NCI-H1417 treated with DMSO at 0.1 percent for 48 hours (cell line): ENCODE measurements at places on chromosomes 6 and 20.

DNA sequence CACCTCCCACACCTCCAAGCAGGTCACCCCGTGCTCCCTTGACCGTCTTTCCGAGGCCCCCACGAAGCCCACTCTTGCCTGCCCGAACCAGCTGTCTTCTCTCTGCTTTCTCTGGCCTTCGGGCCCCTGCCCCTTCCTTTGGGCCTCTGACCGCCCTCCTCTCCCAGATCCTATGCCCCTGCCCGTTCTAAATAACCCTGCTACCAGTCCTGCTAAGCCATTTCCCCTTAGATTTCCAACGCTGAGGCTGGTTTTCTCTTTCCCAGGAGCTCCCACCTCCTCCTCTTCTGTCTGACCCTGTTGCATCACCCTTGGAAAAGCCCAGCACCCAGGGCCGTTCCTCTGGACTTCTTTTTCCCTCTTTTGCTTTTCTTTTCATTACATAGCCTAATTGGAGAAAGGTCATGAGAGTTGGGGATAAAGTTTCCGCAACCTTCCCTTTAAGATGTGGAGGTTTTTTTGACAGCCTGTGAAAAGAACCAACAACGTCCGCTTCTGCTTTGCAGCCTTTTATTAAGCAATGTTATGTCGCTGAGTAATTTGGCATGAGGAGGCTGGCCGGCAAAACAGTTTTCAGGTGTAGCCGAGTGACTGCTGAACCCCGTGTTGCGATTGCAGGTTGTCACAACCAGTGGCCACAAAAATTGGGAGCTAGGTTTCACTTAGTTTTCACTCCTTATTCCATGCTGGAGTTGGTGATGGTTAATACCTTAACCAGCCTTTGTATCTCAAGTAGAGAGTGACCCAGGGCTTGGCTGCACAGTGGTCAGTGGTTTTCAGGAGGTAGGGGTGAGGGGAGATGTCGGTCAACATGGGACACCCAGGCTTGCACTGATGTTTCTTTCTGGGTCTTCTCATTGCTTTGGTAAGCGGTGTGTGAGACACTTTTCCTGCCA lies 970 bp downstream of the BLTP3A start:
- no peak for DNase-seq

DNA sequence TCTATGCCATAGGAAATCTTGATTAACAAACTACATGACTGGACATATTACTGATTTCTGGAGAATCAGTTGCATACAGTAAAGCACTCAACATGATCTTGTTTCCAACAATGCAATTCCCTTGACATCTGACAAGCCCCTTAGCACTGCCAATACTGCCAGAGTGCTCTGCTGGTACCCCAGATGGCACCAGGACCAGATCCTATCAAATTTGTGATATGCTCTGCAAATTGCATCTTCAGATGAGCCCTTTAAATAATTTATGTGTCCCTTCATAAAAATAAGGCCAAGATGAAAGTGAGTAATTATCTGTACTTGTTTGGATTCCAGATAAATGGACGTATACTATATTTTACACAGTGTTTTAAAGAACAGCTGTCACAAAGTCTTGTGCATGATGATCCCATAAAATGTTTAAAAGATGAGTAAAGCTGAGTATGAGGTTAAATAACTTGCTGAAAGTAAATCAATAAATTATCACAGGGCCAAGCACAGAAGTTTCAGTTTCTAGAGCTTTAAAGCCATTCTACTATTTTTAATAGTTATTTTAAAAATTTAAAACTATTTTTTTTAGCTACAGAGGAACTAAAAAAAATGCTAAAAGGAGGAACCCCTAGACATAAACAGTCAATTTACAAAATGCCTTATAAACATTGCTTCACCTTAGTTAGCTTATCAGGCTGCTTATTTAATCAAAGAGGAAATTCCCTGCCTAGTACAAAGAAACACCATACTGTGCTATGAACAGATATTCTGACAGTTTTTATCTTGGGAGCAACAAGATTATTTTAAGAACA lies 42.1 kb downstream of the NUDT3 start:
- no peak for DNase-seq

- no peak for DNase-seq
These were observed 429.9 kb downstream of the CD83 start for GRCh38 chr6:14547284-14547998.

DNA sequence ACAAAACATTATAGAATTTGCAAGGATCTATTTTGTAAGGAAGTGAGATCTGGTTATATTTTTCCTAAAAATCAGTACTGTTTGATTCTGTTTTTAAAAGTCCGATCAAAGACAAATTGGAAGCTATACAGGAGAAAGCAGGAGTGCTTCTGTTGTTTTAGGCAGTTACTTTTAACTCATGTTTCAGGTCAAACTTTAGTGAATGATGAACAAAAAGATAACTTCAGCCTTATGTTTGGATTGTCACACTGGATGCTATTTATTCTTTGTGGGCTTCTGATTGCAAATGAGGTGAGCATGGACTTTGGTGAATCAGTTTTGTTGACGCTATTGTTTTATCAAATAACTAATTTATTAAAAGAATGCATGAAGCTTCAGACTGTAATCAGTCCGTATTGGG lies 228.7 kb upstream of the SLC35B3 start:
- DNase-seq, result no peak

DNA sequence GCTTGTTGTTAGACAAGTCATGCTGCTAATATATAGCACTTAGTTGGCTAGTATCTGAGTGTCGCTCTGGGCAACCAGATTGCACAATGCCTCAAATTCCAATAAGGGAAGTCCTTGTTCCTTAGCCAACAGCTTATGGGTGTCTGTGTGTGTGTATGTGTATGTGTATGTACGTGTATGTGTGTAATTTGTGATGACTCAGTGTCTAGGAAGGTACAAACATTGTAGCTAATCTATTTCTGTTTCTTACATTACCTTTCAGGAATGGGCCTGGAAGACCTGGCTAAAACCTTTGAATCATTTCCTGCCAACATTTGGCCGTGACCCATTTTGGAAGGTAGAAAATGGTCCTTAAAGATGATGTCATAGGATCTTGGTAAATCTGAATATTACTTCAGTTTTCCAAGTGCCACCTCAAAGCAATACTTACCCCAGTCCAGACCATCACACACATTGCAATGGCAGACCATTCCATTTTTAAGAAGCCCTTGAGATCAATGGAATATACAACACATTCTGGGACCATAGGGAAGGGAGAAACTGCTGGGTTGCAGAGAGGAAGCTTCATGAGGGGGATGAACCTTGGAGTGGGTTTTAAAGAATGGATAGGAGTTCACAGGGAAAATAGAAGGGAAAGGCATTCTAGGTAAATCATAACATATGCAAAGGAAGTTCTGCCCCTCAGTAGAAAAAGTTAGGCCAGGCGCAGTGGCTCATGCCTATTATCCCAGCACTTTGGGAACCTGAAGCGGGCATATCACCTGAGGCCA lies 25.1 kb downstream of the NEDD9 start:
- no peak for DNase-seq

DNA sequence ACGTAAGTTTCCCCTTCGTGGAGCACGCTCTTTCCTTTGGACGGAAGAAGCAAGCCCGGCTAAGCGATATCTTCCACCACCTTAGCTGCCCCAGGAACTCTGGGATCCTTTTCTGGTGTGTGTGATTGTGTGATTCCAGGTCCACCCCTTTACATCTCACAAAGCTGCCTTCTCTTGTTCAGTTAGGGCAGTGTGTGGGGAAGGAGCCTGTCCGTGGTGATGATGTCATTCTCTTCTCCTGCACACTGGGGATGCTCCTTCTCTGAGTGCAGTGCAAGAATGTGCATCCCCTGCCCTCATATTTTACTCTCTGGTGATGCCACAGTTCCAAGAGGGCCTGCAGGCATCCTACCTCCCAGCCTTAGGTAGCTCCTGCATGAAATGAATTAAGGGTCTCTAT lies 30.3 kb downstream of the BNIP5 start:
- DNase-seq, result no peak

DNA sequence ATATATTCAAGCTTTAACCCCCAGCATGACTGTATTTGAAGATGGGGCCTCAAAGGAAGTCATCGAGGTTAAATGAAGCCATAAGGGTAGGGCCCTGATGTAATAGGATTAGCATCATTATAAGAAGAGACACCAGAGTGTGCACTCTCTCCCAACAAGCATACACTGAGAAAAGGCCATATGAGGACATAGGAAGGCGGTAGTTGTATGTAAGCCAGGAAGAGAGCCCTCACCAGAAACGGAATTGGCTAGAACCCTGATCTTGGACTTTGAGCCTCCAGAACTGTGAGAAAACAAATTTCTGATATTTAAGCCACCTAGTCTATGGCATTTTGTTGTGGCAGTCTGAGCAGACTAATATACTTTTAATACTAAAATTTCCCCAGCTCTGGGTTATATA lies 150.1 kb upstream of the STXBP5 start:
- DNase-seq, result no peak

DNA sequence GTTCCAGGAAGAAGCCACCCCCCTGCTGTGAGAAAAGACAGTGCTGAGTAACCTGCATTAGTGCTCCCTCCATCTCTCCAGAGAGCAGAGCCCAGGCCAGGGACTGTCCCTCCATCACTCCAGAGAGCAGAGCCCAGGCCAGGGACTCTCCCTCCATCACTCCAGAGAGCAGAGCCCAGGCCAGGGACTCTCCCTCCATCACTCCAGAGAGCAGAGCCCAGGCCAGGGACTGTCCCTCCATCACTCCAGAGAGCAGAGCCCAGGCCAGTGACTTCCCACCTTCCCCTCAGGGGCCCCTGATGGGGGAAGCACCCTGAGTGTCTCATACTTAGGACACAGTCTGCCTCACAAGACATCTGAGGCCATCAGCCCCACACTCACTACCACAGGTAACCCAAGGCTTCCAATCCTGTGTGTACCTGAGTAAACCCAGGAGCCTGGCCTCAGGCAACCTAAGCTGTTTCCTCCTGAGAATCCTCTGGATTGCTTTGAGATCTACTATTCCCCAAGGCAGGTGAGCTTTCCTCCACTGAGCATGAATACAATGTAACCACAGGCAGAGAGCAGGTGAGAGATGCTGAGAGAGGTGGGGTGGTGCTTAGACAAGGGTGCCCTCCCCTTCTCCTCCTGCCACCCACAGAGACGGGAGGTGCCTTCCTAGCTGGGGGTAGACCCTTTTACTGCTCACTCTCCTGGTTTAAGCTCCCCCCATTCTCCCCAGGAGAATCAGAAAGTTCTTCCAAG lies 4.9 kb downstream of the TBXT start:
- no peak for DNase-seq

GRCh38 chr6:29014729-29015608 lies 9.9 kb upstream of the ZNF311 start:
- no peak for DNase-seq

- no peak for DNase-seq
These were observed 12.1 kb upstream of the IP6K3 start for GRCh38 chr6:33758815-33759216.

- no peak for DNase-seq
These were observed 6.7 kb downstream of the HLA-E start for GRCh38 chr6:30495993-30496392.

GRCh38 chr6:87832025-87832825 lies 130.2 kb upstream of the AKIRIN2 start:
- peak; percentile 52 for DNase-seq
